Placental pericyte (primary cell): ENCODE measurements at places on chromosomes 5 and 9. TPM values are rescaled to one million over a fixed set of nuclear protein-coding genes. Genes with fewer than 3 reads are reported as not detected.

Gene PDE6A
- not detected in 2 replicates for total RNA-seq

Gene FREM1
- total RNA-seq: 0.22 and 0.72 TPM in 2 replicates

Gene TXNDC8
- not detected in 2 replicates for total RNA-seq

Gene CRB2
- total RNA-seq: under 0.01 and 9.0 TPM in 2 replicates

Gene PCDHB13
- 0.22 and 0.29 TPM in 2 replicates for total RNA-seq

Gene CENPP
- 1.5 and 7.7 TPM in 2 replicates for total RNA-seq

Gene MYO10
- 239 and 265 TPM in 2 replicates for total RNA-seq

Gene FBXL17
- total RNA-seq: 8.3 and 19.0 TPM in 2 replicates

Gene KIF12
- total RNA-seq: not detected in 2 replicates
